ENCODE measurements at places on chromosomes 11 and 22.

DNA sequence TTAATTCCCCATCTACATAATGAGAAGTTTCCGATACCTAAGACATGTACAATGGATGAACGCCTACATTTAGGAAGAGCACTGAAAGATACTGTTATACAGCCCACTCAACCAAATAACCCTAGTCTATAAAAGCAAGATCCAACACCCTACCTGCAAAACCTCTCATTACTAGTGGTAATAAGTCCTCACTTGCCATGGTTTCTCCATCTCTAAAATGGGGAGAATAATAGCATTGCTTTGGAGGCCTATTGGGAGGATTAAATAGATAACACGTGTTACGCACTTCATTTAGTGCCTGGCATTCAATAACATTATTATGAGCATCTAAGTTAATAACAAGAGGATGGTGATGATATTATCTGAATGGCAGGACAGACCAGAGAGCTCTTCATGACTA, 16.9 kb downstream of the LGR4 start:
- DNase-seq, result no peak

GRCh38 chr11:108319541-108320145, 96.8 kb downstream of the ATM start:
- DNase-seq, result no peak

DNA sequence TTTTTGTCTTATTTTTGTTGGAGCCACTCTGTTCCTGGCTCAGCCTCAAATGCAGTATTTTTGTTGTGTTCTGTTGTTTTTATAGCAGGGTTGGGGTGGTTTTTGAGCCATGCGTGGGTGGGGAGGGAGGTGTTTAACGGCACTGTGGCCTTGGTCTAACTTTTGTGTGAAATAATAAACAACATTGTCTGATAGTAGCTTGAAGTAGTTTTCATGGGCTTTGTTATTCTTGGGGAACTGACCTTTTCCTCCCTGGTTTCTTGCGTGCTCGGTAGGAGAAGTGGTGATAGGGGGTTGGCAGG, 6.0 kb upstream of the MCM5 start:
- DNase-seq, result no peak

- no peak for DNase-seq
Measured at GRCh38 chr11:1560649-1561251, 11.3 kb downstream of the DUSP8 start.

DNA sequence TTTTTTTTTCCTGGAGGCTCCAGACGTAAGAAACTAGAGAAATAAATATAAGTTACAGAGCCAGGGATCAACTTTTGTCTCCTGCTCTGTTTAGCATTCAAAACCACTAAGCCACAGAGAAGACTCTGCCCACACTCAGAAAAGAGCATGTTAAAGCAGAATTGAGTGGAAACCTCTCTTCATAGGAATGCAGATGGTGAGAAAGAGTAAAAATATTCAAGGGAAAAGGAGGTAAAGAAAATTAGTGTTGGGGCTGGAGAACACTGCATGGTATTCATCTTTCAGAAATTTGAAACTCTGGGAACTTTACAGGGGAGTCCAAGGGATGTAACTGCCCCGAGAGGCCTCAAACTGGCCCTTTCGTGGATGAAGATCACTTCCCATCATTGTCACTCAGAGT, 65.1 kb downstream of the CLMP start:
- peak; percentile 53 for DNase-seq

DNA sequence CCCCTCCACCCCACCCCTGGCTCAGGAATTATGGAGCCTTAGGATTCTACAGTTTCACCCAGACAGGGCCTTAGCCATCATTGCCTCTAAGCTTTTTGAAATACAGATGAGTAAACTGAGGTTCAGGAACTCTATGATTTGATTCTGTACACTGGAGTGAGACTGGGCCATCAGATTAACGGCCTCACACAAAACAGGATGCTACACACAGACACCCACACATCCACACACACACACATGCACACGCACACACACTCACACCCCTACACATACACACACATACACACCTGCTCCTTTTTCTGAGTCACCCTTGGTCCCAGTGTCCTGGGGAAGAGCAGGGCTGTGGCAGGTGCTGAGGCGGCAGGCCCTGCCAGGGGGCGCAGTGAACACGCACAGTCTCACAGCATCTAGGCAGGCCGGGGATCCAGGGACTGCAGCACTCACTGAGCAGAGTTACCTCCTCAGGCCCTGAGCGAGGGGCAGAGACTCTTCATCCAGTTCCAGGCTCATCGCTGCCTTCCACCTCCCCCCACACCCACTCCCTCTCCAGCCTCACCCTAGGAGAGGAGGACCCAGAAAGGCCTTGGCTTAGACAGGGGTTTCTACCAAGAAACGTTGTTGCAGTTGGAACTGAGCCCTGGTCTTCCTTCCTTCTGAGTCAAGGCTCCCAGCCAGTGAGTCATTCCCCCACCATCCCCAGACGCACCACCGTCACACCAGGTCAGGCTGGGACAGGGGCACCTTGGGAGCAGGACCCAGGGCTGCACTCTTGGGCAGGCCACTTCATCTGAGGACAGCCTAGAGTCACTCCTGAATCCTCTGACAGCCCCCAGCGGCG, 89.8 kb upstream of the PARVA start:
- DNase-seq, result peak; percentile 97

DNA sequence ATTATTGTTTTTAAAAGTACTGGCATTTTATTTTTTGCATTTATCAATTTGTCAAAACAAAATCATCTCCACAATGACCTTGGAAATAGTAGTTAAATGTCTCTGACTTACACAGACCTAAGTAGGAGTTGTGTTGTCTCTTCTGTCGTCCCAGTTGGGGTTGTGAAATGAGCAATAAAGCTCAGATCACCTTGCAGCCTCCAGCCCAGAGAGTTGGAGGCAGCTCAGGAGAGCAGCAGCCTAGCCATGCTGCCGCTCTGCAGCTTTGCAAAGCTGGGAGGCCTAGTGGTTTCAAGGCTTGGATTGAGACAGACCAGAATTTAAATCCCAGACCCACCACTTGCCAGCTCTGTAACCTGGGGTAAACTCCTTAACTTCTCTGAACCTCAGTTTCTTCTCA, 65.2 kb upstream of the CRYBB3 start:
- no peak for DNase-seq

DNA sequence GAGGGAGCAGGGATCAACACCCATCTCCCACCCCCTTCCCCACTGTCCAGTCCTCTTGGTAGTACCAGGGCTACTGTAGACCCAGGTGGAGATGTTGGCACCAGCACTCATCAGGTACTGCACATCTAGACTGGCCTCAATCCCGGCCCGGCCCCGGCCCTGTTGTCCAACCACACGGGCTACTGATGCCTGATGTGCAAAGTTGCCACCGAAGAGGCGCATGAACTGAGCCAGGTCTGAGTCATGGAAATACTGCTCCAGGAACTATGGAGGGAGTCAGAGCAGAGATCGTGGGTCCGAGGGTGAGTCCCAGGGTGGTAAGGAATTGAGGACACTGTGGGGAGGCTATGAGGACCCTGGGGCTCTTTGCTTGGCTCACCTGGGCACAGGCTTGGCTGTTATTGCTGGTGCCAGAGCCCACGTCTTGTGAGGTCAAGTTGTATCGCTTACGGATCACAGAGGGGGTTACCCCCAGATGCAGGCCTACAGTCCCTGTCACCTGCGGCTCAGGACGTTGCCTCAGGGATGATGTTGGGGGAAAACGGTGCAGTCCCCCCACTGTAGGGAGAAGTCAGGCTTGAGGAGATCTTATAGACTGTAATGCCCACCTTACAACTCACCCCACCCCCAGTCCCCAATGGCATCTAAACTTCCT, 2.5 kb downstream of the TPP1 start:
- DNase-seq, result no peak

DNA sequence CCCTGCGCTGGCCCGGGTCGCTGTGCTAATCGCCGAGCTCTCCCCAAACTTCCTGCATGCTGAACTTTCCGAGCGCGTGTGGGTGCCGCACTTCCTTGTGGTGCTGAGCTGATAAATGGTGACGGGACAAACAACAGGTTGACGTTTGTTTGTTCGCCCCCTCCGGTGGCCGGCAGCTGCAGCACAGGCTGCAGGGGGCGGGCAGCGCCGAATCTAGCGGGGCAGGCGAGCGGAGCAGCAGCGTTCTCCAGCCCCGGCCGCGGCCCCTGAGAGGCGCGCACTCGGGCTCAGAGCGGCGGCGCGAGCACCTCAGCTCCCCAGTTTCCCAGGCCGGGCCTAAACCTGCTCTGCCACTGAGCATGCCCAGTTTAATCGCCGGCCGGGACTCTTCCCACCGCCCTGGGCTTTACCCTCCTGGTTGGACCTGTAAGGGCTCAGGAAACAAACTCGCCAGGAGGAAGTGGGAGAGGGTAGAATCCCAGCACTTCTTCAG, at the start of gene PDGFD:
PDGFD (minus strand) TSS at position 120 of the 493 bp plus-strand sequence.
- DNase-seq, result no peak

Data from HT1080 (cell line).